ENCODE measurements at places on chromosomes 2 and 18.

DNA sequence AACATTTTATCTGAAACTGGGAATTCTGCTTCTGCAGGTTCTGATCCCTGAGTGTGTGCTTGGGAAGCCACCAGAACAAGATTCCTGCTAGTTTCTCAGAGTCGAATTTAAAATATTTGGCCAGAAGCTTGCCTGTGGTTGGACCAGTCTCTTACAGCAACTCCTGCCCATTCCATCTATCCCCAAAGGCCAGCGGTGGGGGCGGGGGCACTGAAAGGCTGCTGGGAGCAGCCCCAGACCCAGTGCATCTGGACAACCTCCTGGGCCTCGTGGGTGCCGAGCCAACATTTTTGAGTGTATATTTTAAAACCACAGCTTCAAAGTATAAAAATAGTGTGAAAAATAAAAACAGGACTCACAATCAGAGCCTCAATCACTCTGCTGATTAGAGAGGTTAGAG lies 38.6 kb upstream of the ZFP36L2 start:
- DNase-seq = no peak

DNA sequence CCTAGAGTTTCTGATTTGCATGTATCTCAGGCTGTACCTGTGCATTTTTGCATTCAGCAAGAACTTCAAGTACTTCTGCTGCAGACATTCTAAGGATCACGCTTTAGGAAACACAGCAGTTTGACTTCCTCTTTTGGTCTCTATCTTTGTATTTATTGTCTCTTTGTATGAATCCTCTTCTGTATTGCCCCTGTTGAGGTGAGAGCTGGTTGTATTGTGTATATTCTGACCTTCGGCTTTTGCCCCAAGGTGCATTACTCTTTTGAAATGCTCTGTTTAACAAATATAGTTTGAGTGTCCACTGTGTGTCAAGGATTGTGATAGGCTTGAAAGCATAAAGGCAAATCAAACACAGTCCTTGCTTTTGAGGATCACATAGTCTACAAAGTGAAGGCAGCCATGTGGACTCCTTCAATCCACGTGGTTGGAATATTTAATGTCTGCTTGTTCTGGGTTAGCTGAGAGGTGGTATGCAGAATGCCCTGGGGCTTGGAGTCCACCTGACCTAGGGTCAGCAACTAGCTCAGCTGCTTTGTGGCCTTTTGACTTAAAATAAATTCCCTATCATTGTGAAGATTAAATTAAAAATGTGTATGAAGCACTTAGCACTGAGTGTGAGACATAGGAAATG lies 108.1 kb downstream of the LYPD6 start:
- no peak for DNase-seq

DNA sequence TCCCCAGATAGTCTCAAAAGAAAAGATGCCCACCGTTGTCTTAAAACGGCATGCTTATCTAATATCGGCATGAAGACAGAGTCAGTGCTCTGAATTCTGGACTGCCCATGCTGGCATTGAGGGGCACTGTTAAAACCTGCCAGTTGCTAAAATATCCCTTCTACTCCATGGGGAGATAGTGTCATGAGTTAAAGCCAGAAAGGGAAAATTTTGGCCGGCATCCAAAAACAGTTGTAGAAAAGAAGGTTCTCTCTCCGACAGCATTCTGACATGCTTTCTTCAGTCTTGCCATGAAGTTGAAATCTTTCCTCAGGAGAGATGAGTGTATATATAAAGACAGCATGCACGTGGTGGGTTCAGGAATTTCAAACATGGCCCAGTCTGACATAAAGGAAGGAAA lies 401.3 kb upstream of the PIK3C3 start:
- DNase-seq = no peak

- no peak for DNase-seq
Measured at GRCh38 chr18:48166336-48166875, 235.9 kb upstream of the SMAD2 start.

- DNase-seq = peak; percentile 34
Measured at GRCh38 chr2:69013142-69013839, at the start of gene ANTXR1. TSS of gene ANTXR1 (plus strand) at chr2:69013179. CDS start at chr2:69013500, 321 bp downstream.

DNA sequence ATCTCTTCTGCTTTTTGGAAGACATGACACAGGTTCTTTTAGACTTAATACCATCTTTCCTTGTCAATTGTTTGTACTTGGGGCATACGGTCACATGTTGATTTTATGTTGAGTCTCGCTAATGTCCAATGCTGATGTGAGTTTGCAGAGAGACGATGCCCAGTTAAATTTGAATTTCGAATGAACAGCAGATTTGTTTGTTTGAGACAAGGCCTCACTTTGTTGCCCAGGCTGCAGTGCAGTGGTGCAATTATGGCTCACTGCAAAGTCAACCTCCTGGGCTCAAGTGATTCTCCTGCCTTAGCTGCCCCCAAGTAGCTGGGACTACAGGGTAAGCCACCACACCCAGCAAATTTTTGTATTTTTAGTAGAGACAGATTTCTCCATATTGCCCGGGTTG lies 473.5 kb downstream of the RIT2 start:
- no peak for DNase-seq

GRCh38 chr2:11712866-11713265 lies 33.6 kb upstream of the LPIN1 start:
- DNase-seq = no peak

- DNase-seq = no peak
Measured at GRCh38 chr2:224937887-224938286, 104.4 kb downstream of the DOCK10 start.

DNA sequence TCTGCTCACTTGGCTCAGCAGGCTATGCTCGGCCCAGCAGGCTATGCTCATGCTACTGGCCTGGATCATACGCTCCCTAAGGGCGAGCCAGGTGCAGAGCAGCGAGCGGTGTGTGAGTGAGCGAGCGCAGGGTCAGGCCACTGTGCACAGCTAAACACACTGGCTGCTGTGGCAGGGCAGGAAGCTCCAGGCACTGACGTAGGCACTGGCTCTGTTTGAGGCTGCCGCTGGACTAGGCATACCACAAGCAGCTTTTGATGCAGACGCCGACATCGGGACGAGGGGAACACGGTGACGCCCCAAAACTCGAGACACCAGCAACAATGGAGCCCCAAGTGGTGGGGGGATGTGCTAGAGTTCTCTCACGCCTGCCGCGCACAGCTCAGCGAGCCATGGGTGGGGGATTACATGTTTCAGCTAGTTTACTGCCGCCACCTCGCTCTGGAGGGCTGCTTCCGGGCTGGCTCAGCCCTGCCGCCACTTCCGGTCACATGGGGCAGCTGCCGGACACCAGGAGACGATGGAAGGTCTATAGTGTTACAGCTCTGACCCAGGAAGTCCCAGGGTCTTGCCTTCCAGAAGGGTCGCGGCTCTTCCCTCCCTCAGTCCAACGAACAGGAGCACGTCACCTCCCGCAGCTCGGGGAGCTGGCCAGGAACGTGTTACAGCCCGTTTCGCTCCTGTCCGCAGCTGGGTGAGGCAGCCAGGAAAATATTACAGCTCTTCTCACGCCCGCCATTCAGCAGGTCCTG lies 1176.9 kb upstream of the LRRTM1 start:
- DNase-seq = peak; percentile 28

DNA sequence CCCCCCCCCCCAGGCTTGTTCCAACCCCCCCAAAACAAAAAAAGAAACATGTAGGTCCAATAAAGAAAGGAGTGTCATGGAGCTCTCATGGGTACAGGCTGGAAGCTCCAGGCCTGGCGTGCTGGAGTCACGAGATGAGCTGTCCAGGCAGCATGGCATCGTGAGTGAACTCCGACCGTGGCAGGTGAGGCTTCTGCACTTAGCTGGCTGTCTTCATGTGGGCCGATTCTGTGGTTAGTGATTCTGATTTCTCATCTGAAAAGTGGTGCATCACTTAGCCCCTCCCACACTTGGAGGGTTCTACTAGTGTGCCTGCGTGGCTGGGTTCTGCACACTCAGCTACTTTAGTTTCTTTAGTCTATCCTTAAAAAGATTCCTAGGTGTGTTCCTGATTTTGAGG lies 126.4 kb upstream of the MGAT5 start:
- DNase-seq = no peak

- DNase-seq = no peak
Measured at GRCh38 chr2:140085674-140086073, 1305.5 kb upstream of the NXPH2 start.

DNA sequence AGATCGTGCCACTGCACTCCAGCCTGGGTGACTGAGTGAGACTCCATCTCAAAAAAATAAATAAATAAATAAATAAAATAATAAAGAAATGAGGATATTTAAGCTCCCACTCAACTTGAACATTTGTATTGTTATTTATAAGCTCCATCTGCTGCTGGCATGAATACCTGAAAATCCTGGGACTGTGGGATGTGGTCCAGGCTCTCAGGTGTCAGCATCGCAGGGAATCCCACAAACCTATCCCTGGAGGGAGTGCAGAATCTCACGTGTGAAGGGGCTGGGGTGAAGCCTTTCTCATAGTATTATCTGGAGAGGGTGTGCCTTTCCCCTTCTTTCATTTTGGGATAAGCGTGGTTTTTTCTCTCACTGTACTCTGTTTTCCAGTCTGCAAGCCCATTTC lies 47.4 kb upstream of the POLE4 start:
- no peak for DNase-seq

DNA sequence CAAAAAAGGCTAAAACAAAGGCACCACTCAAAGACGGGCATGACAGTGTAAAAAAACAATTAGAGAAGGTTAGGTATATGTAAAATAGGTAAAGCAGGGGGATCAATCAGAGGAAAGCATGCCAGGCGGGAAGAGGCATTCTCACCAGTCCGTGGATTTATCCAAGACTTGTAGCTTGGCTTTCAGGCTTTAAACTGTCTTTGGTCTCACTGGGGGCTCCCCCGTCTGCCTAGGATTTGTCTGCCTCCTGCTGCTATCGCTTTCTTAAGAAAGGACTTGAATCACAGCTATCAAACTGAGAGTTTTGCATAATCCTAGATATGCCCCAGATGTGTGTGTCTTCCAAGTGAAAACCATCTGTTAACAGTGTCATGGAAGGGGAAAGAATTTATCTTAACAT lies 11.1 kb upstream of the GORASP2 start:
- DNase-seq = no peak

- no peak for DNase-seq
Measured at GRCh38 chr2:113892004-113892710, 2.3 kb downstream of the ACTR3 start.

DNA sequence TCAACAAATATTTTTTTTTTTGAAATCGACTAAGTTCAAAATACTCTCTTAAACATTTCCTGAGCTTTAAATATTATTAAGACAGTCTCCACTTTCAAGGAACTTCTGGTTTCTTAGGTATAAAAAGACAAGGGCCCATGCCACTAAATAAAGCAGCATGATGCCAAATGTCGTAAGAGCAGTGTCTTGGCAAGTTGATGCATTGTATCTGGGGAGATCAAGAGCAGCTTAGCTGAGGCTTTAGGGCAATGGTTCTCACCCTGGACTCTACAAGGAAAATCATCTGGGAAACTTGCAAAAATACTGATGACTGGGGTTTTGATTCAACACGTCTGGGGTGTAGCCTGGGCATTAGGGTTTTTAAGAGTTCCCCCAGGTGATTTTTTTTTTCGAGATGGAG lies 41.3 kb downstream of the COL4A3 start:
- no peak for DNase-seq

GRCh38 chr18:79882522-79883241 lies 68.8 kb downstream of the SLC66A2 start:
- DNase-seq = no peak

DNA sequence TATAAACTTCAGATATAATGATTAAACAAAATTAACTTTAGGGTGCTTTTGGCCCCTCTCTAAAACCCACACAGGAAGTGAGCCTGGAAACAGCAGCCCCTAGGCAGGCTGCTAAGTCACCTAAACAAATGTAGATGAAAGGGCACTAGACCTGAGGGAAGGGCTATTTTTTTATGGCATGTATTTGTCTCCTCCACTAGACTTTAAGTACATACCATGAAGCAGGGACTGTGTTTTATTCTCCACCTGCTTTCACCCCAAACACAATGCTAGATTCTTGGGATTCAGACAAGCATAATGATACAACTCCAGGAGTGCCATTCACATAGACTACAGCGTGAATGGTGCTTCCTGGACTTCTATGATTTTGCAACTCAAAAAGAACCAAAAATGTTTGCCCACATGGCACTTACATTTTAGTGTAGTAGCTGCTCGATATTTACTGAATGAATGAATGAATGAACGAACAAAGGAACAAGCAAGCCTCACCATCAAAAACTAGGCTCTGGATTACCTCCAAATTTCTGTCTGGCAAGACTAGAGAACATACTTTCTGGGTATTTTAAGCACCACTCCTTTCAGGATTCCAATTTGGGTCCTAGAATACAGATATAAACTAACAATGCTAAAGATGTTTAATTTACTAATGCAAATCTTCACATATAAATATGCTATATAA lies 10.1 kb downstream of the ATAD2B start:
- DNase-seq = no peak

- no peak for DNase-seq
Measured at GRCh38 chr2:75466708-75467311, 93.9 kb downstream of the EVA1A start.

- no peak for DNase-seq
Measured at GRCh38 chr18:35522130-35522959, 24.6 kb upstream of the INO80C start.

DNA sequence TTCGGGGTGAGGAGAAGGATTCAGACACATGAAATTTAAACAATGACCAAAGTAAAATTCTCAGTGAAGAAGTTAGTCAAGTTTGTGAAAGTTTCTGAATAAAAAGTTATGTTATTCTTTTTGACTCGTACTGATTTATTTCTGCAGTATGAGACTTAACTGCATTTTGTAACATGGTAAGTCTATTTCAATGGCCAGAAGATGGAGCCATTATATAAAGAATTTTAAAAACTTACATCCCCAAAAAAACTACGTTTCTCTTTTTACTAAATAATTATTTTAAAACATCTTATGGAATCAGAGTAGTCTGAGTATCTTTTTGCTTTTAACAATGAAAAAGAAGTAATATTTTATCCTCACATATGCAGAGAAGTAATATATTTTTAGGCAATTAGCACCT lies 51.4 kb upstream of the SCN1A start:
- no peak for DNase-seq

- no peak for DNase-seq
Measured at GRCh38 chr2:38427936-38428335, 50.9 kb upstream of the ATL2 start.

DNA sequence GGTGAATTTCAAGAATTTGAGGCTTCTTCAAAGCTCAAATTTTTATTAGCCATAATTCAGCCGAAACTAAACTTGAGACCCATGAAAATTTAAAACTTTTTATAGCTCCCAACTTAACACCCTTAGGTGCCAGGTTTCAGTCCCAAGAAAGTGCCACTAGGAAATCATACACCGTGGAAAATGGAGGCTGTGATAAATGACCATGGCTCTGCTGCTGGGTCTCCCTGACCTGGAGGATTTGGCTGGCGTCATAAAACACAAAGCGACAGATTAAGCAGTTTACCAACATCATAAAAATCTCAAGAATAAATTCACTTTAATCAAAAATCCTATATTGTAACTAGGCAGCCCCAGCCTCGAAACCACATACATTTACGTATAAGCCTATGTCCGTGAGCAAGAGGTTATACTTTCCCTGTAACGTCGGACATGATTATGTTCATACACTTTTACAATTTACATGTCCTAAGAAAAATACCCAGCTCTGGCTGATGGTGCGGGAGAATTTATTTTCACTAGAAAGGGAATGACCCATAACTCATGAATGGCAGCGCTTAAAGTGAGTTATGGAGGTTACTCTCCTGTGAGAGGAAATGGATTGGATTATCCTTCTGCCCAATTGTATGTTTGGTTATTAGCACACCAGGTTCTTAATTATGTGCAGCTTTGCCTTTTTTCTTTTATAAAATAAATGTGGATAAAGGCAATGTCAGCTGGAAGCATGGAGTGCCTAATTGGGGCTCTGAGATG lies 329.4 kb downstream of the AGPS start:
- DNase-seq = no peak

GRCh38 chr2:134739879-134740301 lies 21.1 kb upstream of the TMEM163 start:
- no peak for DNase-seq

Data from D721Med (cell line).